ENCODE measurements at places on chromosomes 12 and 14.

DNA sequence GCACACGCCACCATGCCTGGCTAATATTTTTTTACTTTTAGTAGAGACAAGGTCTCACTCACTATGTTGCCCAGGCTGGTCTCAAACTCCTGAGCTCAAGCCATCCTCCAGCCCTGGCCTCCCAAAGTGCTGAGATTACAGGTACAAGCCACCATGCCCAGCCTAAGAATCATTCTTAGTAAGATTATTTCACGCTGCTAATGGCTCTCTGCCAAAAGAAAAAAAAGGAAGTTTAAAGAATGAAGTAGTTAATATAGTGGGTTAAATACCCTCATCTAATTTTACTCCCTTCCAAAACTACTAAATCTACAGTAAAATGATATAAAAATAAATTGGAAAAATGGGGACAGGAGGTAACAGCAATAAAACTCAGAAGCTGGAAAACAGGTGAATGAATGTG is 2.6 kb downstream of the ETFRF1 start:
- no peak for DNase-seq

- DNase-seq, result peak; percentile 58
These were observed 47.0 kb downstream of the C12orf50 start for GRCh38 chr12:87982208-87982607.

DNA sequence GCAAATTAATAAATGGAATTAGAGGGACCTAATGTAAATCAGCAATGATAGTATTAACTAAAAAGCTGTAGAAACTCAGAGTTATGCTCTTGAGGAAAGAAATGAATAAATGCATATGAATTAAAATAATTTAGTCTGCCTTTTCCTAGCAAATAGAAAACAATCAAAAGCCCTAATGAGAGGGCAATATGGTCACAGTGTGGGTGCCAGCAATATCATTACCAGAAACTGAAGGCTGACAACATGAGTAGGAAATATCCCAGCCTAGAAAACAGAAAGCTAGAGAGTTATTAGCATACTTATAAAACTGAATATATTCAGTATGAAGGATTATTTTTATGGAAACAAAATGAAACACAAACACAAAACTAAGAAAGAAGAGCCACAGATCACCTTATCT is 987.5 kb upstream of the SEL1L start:
- no peak for DNase-seq

DNA sequence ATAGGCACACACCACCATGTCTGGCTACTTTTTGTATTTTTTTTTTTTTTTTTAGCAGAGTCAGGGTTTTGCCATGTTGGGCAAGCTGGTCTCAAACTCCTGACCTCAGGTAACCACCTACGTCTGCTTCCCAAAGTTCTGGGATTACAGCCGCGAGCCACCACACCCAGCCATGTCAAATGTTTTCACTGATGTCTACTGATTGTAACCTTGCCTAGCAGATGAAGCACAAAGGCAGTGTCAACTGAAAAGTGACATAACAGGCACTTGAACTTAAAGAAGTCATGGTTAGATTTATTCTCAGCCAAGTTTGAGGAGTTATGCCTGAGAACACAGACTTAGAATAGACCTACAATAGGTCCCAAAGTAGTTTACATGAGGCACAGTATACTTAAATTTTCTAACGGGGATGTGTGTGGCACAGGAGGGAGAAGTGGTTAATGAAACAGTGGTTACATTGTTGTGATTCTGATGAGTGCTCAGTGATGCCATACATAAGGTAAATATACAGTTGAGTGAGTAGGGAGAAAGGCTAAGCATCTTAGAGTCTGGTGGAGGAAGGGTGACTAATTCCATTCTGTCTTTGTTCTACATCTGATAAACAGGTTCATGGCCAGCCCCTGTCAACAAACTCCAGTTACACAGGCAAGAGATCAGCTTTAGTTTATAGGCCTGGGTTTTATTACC is 12.6 kb upstream of the RNASE4 start:
- DNase-seq, result no peak

- DNase-seq, result no peak
These were observed 222.9 kb downstream of the ZFP36L1 start for GRCh38 chr14:68569970-68570409.

DNA sequence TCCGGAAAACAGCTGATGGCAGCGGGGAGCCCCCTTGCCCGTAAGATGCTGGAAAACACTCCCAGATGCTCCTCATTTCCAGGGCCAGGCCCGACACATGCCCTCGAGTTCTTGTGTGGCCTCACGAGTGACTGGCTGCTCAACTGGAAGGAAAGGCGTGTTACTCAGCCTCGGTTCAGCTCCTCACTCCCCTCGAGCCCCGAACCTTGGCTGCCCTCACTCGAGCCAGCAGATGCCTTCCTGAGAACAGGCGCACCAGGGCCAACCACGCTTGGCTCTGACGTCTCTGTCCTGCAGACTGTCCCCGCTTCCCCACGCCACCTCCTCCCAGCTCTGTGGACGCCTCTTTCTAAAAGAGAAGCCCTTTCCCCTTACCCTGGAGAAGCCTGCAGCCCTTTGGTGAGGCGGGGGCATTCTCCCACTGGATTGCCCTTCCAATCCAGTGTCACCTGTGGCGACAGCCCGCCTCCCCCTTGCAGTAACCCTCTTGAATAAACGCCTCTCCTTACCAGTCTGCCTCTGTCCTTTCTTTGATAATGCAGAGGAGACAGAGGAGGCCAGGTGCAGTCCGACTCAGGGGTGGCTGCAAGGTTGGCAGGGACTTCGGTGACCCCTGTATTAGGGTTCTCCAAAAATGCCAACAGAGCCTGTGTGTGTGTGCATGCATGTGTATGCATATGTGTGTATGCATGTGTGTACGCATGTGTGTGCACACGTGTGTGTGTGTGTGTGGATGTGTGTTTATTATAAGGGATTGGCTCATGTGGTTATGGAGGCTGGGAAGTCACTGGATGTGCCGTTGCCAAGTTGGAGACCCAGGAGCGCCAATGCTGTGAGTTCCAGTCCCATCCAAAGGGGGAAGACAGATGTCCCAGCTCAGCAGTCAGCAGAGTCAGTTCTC is 166.3 kb downstream of the KIF26A start:
- DNase-seq, result no peak

GRCh38 chr12:56158926-56159461 is 835 bp downstream of the MYL6 start:
- peak; percentile 70 for DNase-seq

DNA sequence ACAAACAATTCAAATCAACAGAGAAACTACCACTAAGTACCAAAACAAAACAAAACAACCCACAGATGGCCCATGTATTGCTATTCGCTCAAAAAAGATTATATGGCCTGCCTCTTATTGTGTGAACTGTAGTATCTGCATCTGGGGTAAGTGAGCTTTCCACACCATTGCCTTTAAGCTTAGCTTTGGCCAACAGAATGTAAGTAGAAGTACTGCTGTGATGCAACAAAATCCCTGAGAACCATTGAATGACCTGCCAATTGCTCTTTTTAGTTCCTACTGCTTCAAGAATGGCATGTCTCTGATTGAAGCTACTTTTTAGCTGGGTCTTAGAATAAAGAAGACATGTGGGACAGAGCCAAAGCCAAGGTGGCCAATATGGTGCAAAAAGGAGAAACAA is 32.5 kb downstream of the PPFIA2 start:
- DNase-seq, result no peak

GRCh38 chr14:22168092-22168955 is 420.7 kb downstream of the DAD1 start:
- peak; percentile 41 for DNase-seq

GRCh38 chr12:12216349-12217017 is 50.4 kb downstream of the LRP6 start:
- DNase-seq, result no peak

All from astrocyte of the spinal cord (primary cell).